ENCODE measurements at places on chromosomes 1 and 21.
A peak's percentile ranks its signal among the peaks of the same experiment; 100 is the strongest.

DNA sequence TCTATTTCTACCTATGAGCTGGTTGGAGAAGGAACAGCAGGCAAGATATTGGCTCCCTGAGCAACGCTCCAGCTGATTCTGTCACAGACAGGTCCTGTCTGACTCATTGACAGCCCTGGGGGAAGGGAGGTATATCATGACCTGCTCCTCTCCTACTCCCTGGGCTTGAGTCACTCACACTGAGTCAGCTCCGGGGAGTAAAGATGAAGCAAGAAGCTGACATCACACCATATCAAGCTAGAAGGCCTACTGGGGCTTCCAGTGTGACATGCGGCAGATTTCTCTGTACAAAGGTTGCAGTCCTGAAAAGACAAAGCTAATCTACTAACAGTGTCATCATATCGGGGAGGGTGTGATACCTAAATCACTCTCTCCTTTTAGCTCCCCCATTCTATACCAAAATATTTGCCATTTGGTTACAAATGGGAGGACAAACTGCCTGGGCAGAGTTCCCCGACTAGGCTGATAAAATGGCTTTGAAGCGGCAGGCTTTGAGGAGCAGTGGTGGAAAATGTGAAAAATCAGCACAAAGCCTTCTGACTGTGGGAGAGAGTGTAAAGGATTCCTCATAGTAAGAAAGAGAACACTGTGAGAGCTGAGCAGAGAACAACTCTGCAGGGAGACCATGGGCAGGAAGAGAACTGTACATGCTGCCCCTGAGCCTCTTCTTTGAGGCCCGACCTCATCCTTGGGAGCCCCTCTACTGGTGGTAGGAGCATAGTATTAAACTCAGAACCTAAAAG, 15.5 kb downstream of the PI4KB start:
- DNase-seq: no peak

- no peak for DNase-seq
Observed at GRCh38 chr1:5998906-5999301, 6.7 kb upstream of the NPHP4 start.

GRCh38 chr1:83515578-83516154, 483.3 kb downstream of the TTLL7 start:
- no peak for DNase-seq

GRCh38 chr1:155978325-155978972, at the start of gene ARHGEF2:
TSS of gene ARHGEF2 (minus strand) at chr1:155978547. CDS start at chr1:155978427, 120 bp downstream.
- peak; percentile 61 for DNase-seq

DNA sequence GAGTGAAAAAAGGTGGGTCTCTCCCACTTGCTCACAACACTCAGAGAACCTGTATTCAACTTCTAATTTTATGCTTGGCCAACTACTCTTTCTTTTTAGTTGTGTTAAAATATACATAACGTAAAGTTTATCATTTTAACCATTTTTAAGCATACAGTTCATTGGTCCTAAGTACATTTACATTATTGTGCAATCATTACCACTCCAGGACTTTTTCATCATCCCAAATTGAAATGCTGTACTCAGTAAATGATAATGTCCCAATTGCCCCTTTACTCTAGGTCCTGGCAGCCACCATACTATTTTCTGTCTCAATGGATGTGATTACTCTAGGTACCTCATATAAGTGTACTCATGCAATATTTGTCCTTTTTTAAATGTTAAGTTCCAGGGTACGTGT, 212.3 kb upstream of the PLXNA2 start:
- no peak for DNase-seq

GRCh38 chr1:44497422-44498170, 92.5 kb downstream of the RNF220 start:
- peak; percentile 36 for DNase-seq

DNA sequence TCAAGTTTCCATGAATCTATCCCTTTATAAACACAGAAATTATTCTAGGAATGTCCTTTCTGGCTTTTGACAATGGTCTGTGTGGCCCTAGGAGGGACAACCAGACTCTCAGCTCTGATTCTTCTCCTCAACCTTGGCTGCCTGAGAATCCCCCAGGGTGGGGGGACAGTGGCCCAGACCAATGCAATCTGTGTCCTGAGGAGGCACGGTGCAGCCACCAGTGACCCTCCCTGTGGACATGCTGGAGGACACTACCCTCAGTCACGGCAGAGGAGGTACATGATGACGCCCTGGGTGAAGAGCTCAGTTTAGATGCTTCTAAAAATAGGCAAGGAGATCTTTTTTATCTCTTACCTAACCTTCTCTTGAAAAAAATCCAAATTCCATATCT, 91.7 kb downstream of the PGBD5 start:
- DNase-seq: no peak

DNA sequence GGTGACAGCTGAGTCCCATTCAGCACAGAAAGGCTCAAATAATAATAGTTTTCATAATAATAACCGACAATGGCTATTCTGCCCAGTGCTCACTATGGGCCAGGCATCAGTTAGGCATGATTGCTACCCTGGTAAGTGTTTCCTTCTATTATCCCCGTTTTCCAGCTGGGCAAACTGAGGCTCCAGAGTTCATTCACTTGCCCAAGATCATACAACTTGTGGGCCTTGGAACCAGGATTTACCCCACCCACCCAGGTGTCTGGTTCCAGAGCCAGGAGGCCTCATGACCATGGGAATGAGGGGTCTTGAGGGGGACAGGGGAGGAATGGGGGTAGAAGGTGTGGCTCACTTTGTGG, 518 bp downstream of the PLOD1 start:
- DNase-seq: no peak

DNA sequence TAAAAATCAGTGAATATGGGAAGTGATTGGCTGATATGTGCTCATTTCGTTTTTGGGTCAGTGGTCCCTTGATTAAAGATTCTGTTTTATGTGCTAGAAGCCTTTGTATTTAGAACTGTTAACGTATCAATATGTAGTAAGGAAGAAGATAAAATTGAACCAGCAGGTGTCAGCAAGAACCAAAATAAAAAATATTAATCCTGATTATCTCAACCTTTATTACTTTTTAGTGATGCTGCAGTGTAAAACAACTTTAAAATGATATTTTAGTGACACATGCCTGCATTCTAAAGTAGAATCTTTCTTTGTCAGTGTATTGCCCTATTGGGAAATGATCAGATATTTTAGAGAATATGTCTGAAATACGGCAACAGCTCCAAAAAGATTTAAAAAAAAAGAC, 49.5 kb downstream of the NEK7 start:
- no peak for DNase-seq

- DNase-seq: no peak
Observed at GRCh38 chr21:39625211-39625895, 12.6 kb downstream of the B3GALT5 start.

DNA sequence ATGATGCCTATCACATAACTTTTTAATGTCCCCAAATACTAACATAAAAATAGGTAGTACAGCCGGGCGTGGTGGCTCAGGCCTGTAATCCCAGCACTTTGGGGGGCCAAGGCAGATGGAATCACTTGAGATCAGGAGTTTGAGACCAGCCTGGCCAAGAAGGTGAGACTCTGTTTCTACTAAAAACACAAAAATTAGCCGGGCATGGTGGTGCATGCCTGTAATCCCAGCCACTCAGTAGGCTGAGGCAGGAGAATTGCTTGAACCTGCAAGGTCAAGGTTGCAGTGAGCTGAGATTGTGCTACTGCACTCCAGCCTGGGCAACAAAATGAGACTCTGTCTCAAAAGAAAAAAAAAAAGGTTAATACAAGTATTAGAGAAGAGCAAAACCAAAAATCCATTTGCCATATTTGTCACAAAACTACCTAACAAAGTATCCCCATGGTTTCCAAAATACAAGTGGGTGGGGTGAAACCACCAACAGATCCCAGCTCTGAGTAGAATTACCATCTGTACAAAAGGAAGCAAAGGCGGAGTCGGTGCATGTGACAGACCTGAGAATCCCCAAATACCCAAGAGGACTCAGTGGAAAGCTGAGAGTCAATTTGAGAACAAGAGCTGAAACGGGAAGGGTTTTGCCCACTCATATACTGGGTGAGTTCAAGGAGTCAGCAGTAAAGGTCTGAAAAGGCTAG, 113.2 kb downstream of the TOMM20 start:
- DNase-seq: no peak

DNA sequence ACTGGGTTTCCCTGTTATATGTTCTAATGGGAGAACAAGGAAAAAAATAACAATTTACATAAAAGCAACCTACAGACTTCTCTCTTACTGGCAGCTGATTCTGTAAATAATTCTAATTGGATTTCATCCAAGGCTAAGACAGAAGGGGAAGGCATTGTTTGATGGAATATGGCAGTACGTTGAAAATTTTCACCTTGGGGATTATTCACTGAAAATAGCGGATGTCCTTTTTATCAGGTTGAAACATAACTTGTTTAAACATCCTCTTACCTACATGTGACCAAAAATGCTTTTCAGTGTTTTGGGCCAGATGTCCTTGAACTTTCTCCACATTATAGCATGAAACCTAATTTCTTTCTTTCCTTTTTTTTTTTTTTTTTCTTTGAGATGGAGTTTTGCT, 24.9 kb downstream of the TSNAX start:
- no peak for DNase-seq

GRCh38 chr1:29428280-29428615, 191.9 kb downstream of the PTPRU start:
- DNase-seq: no peak

DNA sequence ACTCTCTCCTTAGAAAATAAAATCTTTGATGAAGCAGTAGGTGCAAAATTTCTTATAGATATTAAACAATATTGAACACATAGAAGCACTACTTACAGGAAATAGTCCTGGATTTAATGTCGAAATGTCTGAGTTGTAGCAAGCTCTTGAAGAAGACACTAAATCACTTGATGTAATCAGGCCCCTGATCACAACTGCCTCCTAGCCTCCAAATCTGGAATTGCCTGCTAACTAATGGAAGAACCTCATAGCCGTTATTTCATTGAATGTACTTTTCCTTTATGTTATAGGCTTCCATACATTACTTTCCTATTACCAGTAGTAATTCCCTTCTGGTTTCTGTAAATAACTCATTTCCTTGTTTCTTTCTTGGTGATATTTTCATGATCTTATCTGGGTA, 675.7 kb upstream of the CHRM3 start:
- no peak for DNase-seq

DNA sequence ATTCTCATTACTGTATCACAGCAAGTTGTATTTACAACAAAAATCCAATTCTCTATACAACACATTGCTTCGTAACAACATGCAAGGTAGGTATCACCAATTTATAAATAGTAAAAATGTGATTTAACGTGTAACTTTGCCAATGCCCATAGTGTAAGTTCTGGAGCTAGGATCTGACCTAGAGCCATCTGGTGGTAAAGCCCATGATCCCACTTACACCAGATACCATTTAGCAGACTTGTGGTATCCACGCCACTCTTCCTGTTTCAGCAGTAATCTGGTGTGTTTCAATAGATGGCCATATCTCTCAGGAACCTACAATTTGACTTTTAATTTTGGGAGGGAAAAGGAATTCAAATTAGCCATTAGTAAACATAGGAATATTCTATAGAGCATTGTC, 10.2 kb downstream of the SETSIP start:
- no peak for DNase-seq

DNA sequence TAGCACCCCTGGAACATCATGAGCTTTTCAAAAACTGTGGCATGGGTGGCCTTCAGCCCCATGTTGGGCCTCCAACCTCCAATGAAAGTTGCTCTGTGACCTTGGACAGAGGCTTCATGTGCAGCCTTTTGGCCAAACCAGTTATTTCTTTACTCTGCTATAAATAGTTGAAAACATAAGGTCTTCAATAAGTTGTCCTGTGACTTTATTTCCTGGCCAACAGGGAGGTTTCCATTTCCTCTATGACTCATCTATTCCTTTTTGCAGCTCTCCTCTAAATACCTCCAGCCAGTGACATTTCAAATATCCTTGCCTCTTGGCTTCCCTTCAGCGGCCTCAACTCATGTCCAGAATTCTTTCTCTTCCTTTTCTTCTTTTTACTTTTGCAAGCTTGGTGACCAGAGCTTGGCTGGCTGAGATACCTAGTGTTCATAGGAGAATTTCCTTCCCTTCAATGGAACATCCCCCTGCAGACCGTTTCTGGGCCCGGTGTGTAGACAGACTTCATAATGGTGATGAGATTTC, 22.7 kb upstream of the TRIM67 start:
- DNase-seq: no peak

Measured in NCI-H1105 (cell line).